ENCODE measurements at places on chromosomes 2 and 18.

- no peak for DNase-seq
Measured at GRCh38 chr2:48397846-48398245, 132.1 kb upstream of the STON1 start.

DNA sequence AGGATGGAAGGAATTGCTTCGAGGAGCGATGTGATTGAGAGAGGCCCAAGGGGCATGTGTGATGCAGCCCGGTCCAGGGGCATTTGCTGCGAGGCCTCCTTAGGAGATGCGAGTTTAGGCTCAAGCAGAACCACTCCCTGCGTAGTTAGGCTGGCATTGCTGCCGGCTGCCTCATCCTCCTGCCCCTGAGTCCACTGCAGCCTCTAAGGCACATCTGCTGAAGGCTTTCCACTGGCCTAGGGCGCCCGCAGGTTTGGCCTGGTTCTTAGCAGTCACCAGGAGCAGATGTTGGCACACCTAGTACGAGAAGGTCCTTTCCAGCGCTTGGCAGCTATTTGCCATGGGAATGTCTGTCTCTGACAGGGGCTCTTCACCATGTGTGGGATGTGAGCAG, 20.7 kb downstream of the INPP5D start:
- DNase-seq = no peak

- no peak for DNase-seq
Measured at GRCh38 chr18:78213361-78213994, 766.1 kb upstream of the SALL3 start.

DNA sequence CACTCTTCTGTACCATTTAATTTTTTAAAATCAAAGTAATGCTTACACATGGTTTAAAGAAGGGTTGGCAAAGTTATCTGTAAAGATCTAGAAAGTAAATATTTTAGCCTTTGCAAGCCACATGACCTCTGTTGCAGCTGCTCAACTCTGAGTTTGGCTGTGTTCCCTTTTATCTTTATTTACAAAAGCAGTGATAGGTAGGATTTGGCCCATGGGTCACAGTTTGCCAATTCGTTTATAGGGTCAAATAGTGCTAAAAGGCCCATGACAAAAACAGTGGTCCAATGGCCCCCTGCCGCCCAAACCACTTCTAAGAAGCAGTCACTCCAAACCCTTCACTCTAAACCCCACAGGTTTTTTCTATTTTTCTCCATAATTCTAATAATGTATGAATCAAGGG, 124.8 kb downstream of the PARD3B start:
- DNase-seq = no peak

DNA sequence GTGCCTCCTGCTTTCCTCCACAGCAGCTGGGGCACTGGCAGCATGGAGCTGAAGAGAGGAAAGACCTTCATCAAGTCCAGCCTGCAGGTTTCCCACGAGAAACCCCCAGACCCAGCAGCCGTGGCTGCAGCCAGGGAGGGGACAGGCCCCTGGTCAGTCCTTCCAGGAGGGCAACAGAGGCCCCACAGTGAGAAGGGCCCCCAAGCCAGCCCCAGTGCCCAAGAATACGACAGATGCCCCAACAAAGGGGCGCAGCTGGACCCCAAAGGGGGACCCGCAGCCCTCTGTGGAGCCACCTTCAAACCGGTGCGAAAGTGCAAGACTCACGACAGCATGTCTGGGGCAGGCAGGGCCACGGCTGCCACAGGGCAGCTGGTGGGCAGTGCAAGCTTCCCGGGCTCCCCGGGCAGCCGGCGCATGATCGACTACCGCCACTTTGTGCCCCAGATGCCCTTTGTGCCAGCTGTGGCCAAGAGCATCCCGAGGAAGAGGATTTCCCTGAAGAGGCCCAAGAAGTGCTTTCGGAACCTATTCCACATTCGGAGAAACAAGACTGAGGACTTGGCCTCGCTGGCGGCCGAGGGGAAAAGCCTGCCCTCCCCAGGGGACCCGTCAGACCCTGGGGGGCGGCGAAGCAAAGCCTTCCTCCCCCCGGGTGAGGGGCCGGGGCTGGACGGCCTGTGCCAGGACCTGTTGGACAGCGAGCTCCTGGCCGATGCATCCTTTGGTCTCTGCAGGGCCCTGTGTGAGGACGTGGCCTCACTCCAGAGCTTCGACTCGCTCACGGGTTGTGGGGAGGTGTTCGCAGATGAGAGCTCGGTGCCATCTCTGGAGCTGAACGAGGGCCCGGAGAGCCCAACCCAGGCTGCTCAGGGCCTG, 6.9 kb downstream of the AMER3 start:
- DNase-seq = no peak

- DNase-seq = no peak
Measured at GRCh38 chr2:144715992-144716391, 196.1 kb upstream of the ZEB2 start.

DNA sequence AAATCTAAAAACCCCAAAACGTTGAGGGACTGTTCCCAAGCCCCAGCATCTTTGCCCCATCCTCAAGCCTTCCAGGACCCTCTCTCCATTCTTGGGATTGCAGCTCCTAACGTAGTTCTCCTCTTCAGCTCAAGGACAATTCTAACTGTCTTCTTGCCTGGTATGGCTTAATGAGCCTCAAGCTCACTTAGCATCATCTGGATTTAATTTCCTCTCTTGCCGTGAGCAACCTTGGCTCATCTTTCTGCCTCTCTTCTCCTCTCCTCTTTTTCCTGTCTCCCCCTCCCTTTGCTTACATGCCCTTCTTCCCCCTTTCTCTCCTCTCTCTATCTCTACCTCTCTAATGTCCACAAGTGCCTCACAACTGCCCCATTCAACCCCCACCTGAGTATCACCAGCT, 44.2 kb downstream of the TACR1 start:
- no peak for DNase-seq

DNA sequence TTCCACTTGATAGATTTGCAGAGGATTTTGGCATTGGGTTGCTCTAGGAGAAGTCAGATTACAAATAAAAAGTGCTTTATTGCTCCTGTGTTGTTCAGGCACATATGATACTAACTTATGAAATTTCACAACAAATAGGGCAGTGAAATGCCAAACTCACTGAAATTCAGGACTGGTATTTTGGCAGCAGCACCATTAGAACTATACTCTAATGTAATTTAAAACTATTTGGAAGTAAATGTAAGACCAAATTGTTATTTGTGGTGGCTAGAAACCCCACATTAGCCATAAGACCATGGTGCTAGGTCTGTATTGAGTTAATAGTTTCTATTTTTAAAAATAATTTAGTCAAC, 57.2 kb downstream of the SPTBN1 start:
- no peak for DNase-seq

DNA sequence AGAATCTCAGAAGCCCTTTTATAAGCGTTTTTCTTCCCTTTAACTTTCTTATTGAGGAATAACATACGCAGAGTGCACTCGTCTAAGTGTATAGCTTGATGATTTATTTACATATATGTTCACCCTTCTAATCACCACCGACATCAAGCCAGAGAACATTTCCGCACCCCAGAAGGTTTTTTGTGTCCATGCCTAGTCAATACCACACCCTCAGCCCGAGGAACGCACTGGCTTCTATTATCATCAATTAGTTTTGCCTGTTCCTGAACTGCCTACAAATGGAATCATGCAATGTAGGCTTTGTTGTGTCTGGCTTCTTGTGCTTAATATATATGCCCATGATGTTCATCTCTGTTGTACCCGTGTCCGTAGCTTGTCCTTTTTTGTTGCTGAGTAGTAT, 27.7 kb downstream of the SDC1 start:
- DNase-seq = no peak

DNA sequence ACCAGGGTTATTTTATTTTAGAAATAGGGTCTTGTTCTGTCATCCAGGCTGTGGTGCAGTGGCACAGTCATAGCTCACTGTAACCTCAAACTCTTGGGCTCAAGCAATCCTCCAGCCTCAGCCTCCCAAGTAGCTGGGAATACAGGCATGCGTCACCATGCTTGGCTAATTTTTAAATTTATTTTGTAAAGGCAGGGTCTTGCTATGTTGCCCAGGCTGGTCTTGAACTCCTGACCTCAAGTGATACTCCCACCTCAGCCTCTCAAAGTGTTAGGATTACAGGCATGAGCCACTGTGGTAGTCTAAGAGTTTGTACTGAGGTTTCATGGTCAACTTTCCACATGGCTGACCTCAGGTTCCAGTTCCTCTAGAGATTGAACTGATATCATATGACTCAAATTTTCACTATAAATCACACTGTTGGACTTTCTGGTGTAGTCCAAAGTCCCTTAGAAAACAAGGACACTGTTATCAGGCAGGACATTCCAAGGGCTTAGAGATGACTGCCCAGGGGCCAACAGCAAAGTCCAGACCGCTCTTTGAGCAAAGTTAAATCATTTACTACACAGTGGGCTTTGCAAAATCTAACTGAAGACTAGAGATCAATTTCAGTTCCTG, 82.0 kb upstream of the MEX3C start:
- DNase-seq = no peak

- no peak for DNase-seq
Measured at GRCh38 chr2:165141601-165142354, 62.1 kb downstream of the SCN3A start.

GRCh38 chr2:20483194-20483895, 36.5 kb downstream of the RHOB start:
- no peak for DNase-seq

DNA sequence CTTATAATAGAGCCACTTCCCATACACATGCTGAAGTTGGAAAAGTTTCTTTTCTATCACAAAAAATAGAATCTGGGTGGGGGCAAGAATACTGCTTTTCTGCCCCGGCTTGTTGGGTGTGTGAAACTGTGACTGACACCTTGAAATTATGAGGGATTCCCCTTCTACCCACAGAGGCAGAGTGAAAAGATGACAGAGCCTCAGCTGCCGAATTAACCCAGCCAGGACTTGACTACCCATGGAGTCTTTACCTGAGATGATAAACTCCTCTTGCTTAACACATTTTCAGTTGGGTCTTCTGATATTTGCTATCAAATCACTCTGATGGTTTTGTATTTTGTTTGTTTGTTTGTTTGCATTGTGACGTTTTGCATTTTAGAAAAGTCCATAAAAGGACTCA, 66.0 kb upstream of the PMAIP1 start:
- no peak for DNase-seq

DNA sequence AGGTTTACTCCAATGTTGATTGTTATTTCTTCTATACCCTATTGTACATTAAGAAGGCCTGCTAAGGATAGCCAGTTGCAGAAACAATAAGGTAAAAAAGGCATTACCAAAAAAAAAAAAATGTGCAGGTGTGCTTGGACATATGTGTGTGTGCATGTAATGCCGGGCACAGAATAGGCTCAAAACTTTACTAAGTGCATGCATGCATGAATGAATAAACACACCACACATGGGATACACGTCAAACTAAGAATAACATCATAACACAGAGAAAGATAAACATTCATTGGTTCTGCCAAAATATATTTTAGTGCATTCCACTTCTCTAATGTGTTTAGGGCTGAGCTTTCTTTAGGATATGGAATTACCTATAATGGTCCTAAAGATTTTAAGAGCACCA, 298.2 kb downstream of the TCF4 start:
- no peak for DNase-seq

DNA sequence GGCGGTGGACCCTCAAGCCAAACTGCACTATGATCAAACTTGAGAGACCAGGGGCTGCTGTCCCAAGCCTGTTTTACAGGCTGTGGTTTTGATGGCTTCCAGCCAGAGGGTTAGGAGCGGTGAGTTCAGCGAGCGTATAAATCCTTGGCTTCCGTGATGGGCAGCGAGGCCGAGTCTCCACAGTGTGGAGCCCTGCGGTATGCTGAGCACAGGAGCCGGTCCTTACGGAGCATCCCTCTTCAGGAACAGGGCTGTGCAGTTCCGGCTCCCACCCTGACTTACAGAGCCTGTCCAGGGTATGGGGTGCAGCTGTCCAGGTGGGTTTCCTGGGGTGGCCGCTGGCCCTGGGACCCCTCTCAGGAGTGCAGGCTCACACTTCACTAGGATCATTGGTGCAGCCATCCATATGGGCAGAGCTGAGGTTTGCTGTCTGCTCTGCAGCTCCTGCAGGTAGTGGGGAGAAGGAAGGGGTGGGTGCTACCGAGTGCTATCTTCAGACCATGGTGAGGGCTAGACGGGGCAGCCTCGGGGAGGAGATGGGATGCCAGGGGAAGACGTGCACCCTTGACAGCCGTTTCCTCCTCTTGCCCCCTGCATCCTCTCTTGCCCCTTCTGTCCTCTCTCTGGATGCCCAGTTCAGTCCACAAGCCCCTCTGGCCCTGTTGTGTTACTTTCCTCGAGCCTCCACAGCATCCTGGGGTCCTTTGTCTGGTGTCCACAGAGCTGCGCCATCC, 104.3 kb downstream of the FAM210A start:
- no peak for DNase-seq

Measured in activated T-cell treated with anti-CD3 and anti-CD28 coated beads for 48 hours (primary cell).